ENCODE measurements at places on chromosomes 5 and 9.
A peak's percentile ranks its signal among the peaks of the same experiment; 100 is the strongest.

- DNase-seq, result peak; percentile 24
Observed at GRCh38 chr5:43193181-43193893, 1.3 kb downstream of the NIM1K start.

- no peak for DNase-seq
Observed at GRCh38 chr5:89043676-89044075, 160.7 kb upstream of the MEF2C start.

- no peak for DNase-seq
Observed at GRCh38 chr5:179345433-179346321, at the start of gene ADAMTS2. ADAMTS2 (minus strand) TSS chr5:179345461; CDS start chr5:179345328, 133 bp downstream.

GRCh38 chr9:133160742-133161546 is 2.8 kb downstream of the GBGT1 start:
- DNase-seq, result peak; percentile 86

DNA sequence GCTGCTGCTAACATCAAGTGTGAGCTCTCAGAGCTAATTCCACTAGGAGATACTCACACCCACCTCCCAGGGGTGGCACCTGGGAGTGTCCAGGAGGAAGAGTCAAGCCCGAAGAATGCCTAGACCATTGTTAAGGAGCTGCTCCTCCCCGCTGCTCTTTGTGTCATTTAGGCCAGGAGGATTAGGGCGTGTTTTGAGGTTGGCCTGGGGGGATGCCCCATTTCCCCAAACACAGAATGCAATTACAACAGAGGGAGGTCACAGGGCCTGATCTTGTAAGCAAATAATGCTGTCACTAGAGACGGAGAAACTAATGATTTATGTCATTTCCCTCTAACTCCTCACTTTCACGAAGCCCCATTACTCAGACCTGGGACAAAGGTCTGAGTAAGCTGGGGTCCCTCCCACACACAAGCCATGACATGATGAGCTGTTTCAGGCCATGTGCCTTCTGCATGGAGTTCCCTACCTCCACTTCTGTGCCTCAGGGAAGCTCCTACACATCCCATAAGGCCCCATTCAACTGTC is 312.5 kb downstream of the ACTL7B start:
- DNase-seq, result no peak

DNA sequence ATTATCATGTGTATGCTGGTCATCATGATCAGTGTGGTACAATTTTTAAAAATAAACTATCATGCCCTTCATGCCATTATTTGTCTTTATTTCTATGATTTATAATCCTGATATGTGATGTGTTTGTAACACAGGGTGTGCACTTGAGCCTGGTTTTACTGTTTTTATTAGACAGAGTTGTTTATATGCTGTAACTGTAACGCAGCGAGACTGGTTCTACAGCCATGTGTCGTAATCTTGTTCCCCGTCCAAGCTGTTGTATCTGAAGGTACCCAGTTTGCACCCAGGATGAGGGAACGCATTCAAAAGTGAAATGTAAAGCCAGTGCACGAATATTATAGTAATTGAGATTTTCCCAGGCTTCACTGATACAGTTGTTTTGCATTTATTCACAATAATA is 28.2 kb downstream of the SNX18 start:
- no peak for DNase-seq

DNA sequence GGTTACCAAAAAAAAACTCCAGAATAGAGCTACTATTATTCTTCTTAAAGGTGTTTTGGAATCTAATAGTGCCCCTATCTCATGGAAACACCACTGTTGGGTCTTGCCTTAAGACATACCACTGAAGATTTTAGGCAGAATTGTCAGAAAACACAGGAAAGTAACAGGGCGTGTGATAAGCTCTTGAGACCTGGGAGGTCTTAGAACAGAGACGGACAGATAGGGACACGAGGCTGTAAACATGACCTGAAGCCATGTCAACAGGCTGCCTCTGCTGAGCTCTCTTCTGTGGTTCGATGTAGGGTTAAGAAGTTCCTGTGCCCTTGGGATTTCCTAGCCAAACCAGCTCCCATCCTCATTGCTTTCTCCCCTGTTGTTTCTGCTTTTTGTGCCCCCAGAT is 69.3 kb downstream of the CTSL start:
- DNase-seq, result no peak

DNA sequence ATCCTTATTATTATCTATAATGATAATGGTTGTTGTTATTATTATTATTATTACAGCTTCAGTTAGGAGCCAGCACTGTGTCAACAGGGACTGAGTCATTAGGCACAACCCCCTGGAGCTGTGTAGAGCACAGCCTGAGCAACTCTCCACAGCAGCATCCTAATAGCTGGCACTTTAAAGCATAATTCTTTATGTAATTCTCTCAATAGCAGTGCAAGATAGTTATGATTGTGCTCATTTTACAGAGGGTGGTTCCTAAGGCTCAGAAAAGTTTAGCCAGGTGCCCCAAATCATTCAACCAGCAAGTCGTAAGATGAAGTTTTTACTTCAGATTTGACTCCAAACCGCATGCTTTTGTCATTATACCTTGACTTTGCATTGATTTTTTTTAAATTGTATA is 390.3 kb downstream of the ANXA1 start:
- DNase-seq, result no peak

- no peak for DNase-seq
Observed at GRCh38 chr5:158848634-158849033, 251.1 kb downstream of the EBF1 start.

- peak; percentile 89 for DNase-seq
Observed at GRCh38 chr5:143376911-143377813, 26.3 kb downstream of the NR3C1 start.

- DNase-seq, result no peak
Observed at GRCh38 chr5:32022638-32023037, 151.5 kb downstream of the GOLPH3 start.

GRCh38 chr5:123512611-123513461 is 859 bp downstream of the CSNK1G3 start:
- peak; percentile 68 for DNase-seq

- no peak for DNase-seq
Observed at GRCh38 chr5:74122175-74122574, 496.2 kb downstream of the ARHGEF28 start.

DNA sequence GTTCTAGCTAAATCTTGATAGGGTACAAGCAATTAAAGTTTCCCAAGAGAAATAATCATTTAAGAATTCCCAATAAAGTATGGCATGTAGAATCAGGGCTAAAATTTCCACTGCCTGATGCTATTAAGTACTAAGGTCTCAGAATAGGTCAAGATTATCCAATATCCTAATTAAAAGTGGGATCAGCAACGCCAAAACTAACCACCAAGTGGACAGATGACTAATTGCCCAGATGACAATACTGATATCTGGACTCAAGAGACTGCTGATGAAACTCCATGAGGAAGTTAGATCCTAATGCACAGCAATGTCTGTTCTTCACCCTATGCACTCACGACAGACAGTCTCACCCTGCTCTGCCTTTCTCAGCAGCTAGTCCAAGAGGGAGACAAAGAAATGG is 14.3 kb downstream of the DEPDC1B start:
- no peak for DNase-seq

- DNase-seq, result peak; percentile 65
Observed at GRCh38 chr5:154258531-154259217, 68.1 kb downstream of the GALNT10 start.

GRCh38 chr9:113868501-113868900 is 7.6 kb upstream of the ZNF618 start:
- no peak for DNase-seq

GRCh38 chr9:19533373-19533772 is 124.6 kb downstream of the ACER2 start:
- DNase-seq, result no peak

GRCh38 chr5:9069650-9070049 is 476.2 kb downstream of the SEMA5A start:
- no peak for DNase-seq

DNA sequence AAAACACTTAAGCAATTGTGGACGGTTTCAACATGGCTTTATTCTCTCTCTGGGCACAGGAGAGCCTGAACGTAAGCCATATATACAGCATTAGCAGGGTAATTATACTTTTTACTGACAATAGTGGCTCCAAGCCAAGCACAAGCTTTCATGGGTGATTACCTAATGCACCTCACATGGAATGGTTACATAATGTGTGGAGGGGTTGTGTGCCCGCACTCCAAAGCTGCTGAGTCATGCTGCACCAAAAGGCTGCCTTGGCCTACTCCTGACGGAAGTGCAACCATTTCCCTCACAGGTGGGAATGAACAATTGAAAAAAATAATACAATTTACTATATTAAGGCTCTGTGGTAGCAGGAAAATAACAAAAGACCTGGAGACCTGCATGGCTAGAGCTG is 86.5 kb upstream of the ATP10B start:
- peak; percentile 66 for DNase-seq

DNA sequence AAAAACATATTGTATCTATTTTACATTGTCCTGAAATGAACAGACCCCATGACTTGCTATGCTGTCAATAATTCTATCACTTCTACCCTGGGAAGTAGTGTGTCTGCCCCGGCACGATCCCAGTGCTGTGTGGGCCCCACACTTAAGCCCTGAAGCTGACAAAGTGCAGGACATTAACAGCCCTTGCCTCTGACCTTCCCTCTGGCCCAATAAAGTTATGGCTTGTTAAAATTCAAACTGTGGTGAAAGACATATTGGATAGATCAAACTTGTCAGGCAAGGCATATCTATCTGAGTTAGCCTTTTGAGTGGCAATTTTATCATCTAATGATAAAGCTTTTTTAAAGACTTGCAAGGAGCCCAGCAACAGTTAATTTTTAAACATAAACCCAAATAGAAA is 229.2 kb downstream of the SPOCK1 start:
- peak; percentile 69 for DNase-seq

GRCh38 chr9:99105152-99106043 is 485 bp downstream of the TGFBR1 start:
- peak; percentile 40 for DNase-seq

- DNase-seq, result no peak
Observed at GRCh38 chr9:72703574-72703973, 182.2 kb downstream of the TMC1 start.

DNA sequence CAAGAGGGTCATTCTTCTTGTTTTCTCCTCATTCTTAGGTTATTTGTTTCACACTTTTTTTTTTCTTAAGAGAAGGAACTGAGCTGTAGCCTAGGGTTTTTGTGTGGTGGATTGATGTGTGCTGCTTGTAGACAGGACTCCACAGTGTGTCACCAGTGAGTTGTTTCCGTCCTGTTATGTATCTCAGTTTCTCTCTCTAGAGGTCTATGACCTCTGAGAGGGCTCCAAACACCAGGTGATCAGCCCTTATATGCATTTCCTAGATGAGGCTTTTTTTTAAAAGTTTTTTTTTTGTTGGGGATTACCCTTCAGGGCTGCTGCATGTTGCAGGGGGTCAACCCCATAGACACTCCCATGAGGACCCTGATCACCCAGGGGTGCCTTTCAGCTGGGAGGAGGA is 124.2 kb upstream of the MAST4 start:
- DNase-seq, result no peak

GRCh38 chr5:96657068-96657467 is 5.1 kb upstream of the CAST start:
- no peak for DNase-seq

DNA sequence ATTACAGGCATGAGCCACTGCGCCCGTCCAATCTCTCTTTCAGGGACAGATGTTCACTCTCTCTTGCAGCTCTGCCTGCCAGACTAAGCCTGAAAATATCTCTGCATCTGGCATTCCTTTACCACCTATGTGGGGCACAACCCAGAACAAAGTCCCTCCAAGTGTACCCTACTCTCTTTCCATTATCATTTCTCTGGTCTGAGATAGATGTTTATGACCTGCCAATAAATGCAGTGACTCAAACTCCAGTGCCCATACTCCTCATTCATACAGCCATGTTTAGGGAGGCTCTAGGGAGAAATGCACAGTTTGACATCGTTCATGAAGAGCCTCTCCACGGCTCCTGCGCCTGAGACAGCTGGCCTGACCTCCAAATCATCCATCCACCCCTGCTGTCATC is at the start of gene BTNL3:
BTNL3 (plus strand) TSS at position 255 of the 400 bp plus-strand sequence. CDS start 183 bp downstream, outside the sequence.
- DNase-seq, result peak; percentile 76

- no peak for DNase-seq
Observed at GRCh38 chr5:135596788-135597187, 18.0 kb upstream of the CXCL14 start.

- no peak for DNase-seq
Observed at GRCh38 chr5:58156361-58156760, 303.5 kb downstream of the PLK2 start.

DNA sequence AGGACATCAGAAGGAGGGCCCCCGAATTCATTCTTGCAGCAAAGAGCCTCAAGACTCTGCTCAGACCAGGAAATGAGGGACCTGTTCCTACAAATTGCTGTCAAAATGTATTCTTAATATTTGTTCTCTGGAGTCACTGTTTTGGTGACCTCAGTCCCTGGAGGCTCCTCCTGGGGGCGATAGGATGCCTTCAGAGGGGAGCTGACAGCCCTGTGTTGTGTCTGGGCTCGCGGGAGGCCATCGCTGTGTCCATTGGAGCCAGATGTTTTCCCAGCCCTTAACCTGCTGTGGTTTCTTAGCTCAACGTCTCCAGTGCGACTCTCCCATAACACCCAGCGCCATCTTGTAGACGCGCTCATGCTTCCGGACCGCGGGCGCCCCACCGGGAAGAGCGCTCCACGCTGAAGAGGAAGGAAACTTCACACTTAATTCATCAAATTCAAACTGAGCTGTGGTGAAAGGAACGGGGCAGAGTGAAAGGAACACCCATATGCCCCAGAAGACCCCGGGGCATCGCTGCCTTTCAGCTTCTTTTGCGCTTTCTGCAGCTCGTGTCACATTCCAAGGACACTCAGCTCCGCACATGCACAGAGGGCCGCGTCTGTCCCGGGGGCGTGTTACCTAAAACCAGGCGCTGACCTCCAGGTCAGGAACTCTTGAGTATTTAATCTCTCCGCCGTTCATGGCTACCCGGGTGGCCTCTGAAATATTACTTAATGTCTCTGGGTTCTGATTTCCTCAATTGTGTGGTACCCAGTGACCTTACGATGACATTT is 112.3 kb upstream of the GDNF start:
- no peak for DNase-seq

- DNase-seq, result peak; percentile 29
Observed at GRCh38 chr9:6644346-6645104, 1.0 kb downstream of the GLDC start.
